ENCODE measurements at places on chromosomes 1 and 21.

DNA sequence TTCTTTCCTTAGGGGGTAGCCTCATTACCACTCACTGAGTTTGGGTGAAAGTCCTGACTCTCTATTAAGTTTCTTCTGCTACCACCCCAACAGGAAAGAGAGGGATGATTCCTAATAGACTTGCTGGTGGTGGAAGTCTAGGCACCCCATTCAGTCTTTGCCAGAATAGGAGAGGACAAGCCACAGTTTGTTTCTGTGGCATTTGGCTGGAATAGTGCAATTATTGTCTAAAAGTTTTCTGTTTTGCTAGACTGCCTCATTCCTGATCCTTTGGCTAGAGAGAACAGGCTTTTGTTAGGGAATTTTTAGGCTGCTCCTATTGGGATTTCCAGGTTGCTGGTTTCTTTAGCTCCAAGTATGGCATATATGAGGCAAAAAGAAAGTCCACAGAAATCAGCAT lies 9.9 kb upstream of the HJV start:
- H3K4me1 ChIP-seq = peaks cover 23% of the 10 kb centered on the region
- no peak for DNase-seq
- peaks cover 21% of the 10 kb centered on the region for H3K27me3 ChIP-seq
- H3K27ac ChIP-seq = no peak overlapping the region

DNA sequence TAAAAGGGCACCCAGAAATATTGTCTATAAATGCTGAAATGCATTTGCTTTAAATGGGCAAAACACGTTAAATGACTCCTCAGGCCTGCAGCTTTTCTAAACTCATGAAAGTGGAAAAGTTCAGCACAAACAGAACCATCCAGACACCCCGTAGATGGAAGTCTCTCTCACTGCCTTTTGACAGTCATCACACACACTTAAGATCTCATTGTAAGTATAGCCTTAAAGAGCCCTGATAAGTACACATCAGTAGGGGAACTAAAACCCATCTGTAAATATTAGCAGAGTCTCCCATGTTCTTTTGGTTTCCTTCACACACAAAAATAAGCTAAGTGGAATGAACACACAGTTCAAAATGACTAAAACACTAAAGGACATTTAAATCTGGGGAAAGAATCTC lies 166.7 kb downstream of the LTN1 start:
- H3K4me1 ChIP-seq = peaks cover 84% of the 10 kb centered on the region
- H3K27me3 ChIP-seq = no peaks in the 10 kb centered on the region
- peaks cover 9% of the 10 kb centered on the region for H3K36me3 ChIP-seq
- no peak overlapping the region for H3K27ac ChIP-seq
- no peak for DNase-seq
- H3K4me3 ChIP-seq = no peak overlapping the region

- H3K4me3 ChIP-seq = no peak overlapping the region
- no peaks in the 10 kb centered on the region for H3K4me1 ChIP-seq
- peaks cover 8% of the 10 kb centered on the region for H3K27me3 ChIP-seq
Observed at GRCh38 chr21:44499211-44499560, 40.8 kb downstream of the KRTAP10-1 start.

- DNase-seq = no peak
- peaks cover 10% of the 10 kb centered on the region for H3K27me3 ChIP-seq
- no peak overlapping the region for H3K27ac ChIP-seq
- peaks cover 22% of the 10 kb centered on the region for H3K4me1 ChIP-seq
- H3K4me3 ChIP-seq = no peak overlapping the region
Observed at GRCh38 chr1:157968946-157969345, 24.5 kb upstream of the KIRREL1 start.

GRCh38 chr1:19202396-19202795 lies 7.7 kb downstream of the UBR4 start:
- H3K4me3 ChIP-seq = no peak overlapping the region
- no peaks in the 10 kb centered on the region for H3K27me3 ChIP-seq
- H3K36me3 ChIP-seq = peaks cover 17% of the 10 kb centered on the region
- H3K4me1 ChIP-seq = peaks cover 60% of the 10 kb centered on the region
- no peak for DNase-seq

- no peak for DNase-seq
- H3K4me3 ChIP-seq = no peak overlapping the region
- peaks cover 30% of the 10 kb centered on the region for H3K4me1 ChIP-seq
- no peak overlapping the region for H3K27ac ChIP-seq
- no peaks in the 10 kb centered on the region for H3K36me3 ChIP-seq
- H3K27me3 ChIP-seq = no peaks in the 10 kb centered on the region
Observed at GRCh38 chr21:20999659-21000058, 1.4 kb downstream of the NCAM2 start.

GRCh38 chr1:88917321-88918025 lies 26.1 kb upstream of the GTF2B start:
- no peaks in the 10 kb centered on the region for H3K27me3 ChIP-seq
- DNase-seq = no peak
- peaks cover 41% of the 10 kb centered on the region for H3K36me3 ChIP-seq
- H3K4me1 ChIP-seq = peaks cover 6% of the 10 kb centered on the region
- no peak overlapping the region for H3K27ac ChIP-seq
- H3K4me3 ChIP-seq = no peak overlapping the region

- no peaks in the 10 kb centered on the region for H3K36me3 ChIP-seq
- no peak overlapping the region for H3K4me3 ChIP-seq
Observed at GRCh38 chr1:116852910-116853309, 56.8 kb upstream of the PTGFRN start.
